AG08395 (cell line): ENCODE measurements at places on chromosomes 3 and 15.

DNA sequence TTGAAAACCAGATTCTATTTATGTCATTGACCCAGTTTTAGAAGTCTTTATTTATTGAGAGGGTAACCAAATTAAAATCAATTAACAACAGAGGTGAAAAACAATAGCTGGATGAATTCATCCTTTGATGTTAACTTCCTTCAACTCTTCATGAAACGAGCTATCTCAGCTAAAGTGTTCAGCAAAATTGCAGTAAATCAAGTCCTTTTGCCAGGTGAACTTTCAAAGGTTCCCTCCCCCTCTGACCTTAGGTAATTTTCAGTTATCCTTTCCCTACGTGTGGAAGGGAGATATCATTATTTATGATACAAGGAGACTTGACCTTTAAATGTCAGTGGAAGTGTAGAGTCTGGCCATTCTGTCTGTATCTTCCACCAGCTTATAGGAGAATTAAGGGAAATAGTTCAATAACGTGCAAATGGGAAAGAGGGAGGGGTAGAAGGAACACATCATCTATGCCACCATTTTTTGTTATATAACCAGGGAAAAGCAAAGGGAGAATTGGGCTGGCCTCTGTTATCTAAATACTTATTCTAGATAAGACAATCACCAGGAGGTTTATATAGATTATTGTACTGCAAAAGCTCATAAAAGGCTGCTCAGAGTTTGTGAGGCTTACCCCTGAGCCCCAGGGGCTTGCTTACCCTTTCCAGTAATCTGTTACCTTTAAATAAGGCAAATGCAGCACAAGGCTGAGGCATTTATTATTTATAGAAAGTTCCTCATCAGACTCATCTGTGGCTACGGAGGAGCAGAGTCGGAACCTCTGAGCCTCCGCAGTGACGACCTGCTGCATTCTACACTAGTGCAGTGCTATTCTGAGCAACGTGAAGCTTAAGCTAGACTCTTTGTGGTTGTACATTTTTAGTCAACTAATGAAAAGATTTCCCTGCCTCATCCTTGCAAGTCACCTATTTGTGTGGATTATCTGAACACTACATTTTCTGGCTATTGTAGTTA lies 97.7 kb upstream of the ZBED2 start:
- no peak for DNase-seq

DNA sequence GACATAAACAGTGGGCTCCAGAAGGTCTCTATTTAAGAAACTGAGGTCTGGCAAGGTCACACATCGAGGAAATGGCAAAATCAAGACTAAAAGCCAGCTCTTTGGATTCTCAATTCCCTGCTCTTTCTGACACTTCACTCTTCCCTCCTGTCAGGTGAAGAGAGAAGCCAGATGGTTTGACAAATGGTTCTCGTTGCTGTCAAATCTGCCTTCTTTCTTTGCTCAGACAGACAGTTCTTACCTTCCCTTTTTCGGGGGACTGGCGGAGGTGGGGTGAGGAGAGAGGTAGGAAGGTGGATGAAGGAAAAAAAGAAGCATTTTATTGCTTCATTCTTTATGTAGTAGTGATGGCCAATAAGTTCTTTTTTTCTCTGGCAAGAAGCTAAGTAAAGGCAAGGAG lies 133.4 kb downstream of the LPP start:
- DNase-seq: no peak

DNA sequence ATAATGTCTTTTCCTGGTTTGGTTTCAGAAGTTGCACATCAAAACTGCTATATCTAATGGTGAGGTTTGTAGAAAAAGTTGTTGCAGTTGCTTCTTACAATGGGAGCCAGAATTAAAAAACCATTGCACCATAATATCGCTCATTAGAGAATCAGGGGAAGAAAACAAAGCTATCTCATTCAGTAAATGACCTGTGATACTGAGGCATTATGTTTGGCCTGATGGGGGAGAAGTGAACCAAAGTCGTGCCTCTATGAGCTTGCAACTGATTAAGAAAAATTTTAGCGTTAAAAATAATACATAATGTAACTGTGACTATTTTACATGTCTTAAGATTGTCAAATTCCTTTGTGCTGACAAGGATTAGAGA lies 60.2 kb upstream of the ARHGEF26 start:
- DNase-seq: no peak

- no peak for DNase-seq
Observed at GRCh38 chr15:68816795-68817303, 3.8 kb downstream of the ANP32A start.

- DNase-seq: peak; percentile 47
Observed at GRCh38 chr15:94263341-94264273, 32.2 kb downstream of the MCTP2 start.

DNA sequence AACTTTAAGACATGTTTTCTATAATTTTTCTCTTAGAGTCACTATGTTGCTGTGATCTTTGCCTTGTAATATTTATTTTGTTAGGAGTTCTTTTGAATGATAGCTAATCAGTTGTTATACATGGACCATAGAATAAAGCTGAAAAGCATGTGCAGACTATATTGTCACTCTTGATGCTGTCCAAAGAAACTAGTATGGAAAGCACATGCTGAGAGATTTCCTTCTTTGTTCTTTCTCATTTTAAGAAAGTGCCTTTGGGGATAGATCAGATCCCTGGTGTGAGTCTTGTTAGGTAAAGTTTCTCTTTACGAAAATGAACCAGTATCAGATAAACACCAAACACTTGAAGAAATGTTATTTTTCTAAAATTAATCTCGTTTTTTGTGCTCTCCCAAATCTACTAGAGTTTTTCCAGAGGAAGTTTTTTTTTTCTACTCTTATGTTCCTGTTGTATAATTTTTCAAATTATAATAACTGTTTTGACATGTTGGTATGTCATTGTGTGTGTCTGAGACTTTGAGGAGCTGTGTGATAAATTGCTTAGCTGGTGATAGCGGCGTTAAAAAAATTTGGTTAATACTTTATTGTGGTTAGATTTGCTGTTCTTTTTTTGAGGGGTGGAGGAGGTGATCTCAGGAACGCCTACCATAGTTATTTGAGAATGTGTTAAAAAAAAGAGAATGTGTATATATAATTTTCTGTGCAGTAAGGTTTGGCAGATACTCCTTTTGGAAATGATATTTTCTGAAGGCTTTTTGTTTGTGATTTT lies 2.2 kb downstream of the PIAS1 start:
- DNase-seq: no peak

- DNase-seq: peak; percentile 80
Observed at GRCh38 chr3:120448756-120449155, 2.0 kb downstream of the FSTL1 start.

DNA sequence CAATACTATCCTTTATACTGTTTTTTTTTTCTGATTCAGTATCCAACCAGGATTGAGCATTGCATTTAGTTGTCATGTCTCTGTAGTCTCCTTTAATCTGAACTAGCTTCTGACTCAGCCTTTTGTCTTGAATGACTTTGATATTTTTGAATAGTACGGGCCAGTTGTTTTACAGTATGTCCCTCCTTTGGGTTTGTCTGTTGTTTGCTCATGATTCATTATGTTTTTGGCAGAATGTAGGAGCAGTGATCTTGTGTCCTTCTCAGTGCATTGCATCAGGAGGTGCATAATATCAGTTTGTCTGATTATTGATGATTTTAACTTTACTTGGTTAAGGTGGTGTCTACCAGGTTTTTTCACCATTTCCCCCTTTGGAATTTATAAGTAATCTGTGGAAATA lies 20.5 kb downstream of the EXOG start:
- no peak for DNase-seq

- peak; percentile 86 for DNase-seq
Observed at GRCh38 chr3:16124636-16125035, 49.8 kb upstream of the GALNT15 start.

- DNase-seq: no peak
Observed at GRCh38 chr3:161548301-161548700, 51.7 kb downstream of the OTOL1 start.

- DNase-seq: no peak
Observed at GRCh38 chr15:71874245-71874644, 63.9 kb downstream of the NR2E3 start.

DNA sequence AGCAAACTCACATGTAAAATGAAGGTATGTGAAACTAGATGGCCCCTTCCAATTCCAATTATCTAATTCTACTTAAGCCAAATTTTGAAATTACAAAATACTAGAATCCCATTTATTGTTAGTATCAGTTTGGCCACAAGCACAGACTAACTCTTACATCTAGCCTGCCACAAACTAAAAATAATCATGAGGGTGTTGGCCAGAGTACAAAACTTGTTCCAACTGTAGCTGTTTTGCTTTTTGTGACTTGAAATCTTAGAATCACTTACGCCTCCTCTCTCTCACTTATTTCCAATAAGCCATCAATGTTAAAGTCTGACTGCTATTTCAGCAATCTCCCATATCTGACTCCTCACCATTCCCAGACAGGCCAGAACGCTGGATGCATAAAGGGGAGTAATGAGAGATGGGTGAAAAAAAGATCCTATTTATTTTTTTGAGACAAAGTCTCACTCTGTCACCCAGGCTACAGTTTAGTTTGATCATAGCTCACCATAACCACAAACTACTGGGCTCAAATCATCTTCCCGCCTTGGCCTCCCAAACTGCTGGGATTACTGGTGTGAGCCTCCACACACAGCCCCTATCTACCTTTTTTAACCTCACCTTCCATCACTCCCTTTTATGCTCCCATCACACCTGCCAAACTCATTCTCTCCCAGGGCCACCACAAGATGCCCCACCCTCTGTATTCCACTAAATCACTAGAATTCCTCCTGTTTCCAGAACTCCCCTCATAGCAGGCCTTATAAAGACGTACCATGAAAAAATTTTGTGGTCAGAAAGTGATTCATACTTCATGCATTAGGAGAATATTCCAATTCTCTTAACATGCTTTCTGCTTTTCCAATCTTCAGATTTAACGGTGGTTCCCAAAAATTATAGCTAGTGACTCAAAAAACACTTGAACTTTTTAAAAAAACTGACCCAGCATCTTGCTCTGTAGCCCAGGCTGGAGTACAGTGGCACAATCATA lies 36.5 kb downstream of the ATOSA start:
- peak; percentile 65 for DNase-seq

DNA sequence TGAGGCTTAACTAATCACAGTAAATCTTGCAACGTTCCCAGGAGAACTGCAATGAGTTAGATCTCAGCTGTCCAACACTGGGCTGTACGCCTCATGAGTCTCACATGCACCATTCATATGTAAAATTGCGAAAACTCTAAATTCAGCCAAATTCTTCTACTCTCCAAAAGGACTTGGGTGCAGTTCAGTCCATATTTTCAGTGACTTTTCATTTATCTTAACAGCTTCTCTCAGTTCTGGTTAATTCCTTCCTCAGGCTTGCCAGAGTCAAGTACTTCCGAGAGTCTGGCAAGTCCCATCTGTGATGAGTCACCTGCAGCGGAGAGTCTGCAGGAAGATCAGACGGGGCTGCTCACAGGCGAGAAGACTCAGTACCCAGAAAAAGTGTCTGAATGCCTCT lies 11.5 kb downstream of the CCDC80 start:
- DNase-seq: peak; percentile 87

- no peak for DNase-seq
Observed at GRCh38 chr3:85432081-85432480, 473.3 kb downstream of the CADM2 start.

GRCh38 chr15:29071232-29071881 lies 185.6 kb downstream of the APBA2 start:
- DNase-seq: no peak

GRCh38 chr3:70806556-70806955 lies 494.1 kb upstream of the MDFIC2 start:
- no peak for DNase-seq

- DNase-seq: no peak
Observed at GRCh38 chr15:65551183-65551582, 20.9 kb downstream of the HACD3 start.

DNA sequence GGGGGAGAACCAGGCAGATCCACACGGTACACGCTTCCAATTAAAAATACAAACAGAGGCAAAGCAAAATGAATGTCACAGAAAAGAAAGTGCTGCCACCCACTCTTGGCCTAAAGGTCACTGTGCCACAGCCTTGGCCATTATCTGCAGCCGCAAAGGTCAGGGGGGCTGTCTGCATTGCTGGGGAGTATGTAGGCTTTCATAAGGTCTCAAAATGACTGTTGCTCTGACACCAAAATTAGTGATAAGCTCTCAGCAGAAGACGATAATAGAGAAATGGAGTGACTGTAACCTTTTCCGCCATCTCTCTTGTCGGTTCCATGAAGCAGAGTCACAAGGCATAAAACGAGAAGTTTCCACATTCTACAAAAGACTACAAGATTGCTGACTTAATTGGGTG lies 374.2 kb upstream of the ICE2 start:
- no peak for DNase-seq

DNA sequence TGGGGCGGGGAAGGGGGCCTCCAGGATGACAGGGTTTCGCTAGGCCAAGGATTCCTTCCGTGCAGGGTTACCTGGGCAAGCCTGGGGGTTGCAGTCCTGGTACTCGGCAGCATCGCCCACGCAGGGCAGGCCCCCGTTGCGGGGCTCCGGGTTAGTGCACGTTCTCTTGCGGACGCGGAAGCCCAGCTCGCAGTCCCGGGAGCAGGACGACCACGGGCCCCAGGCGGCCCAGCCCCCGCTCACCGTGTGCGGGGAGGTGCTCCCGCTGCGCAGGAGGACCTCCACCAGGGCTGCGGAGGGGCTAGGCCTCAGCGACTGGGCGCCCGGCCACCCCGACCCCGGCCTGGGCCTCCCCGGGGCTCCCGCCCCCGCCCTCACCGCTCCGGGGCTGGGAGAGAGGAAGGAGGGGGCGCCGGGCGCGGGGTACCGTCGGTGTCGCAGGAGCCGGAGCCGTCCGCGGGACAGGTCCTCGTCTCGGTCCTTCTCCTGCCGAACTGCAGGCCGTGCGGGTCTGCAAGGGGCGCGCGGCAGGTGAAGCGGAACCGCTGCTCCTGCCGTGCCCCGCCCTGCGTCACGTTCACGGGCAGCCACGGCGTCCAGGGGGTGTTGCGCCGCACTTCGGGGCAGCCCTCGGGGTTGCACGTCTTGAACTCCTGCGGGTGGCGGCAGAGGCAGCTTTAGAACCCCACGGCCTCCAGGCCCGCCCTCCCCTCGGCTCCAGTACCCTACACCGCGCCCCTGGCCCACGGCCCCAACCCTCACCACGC lies 114.6 kb downstream of the SEMA5B start:
- DNase-seq: no peak
